MCF 10A (cell line): ENCODE measurements at places on chromosomes 7 and 10. TPM values are rescaled to one million over a fixed set of nuclear protein-coding genes. Genes with fewer than 3 reads are reported as not detected.

The ENKUR gene
- 0.33 and 0.47 TPM in 2 replicates for total RNA-seq

The ASB4 gene
- not detected in 2 replicates for total RNA-seq

DNA sequence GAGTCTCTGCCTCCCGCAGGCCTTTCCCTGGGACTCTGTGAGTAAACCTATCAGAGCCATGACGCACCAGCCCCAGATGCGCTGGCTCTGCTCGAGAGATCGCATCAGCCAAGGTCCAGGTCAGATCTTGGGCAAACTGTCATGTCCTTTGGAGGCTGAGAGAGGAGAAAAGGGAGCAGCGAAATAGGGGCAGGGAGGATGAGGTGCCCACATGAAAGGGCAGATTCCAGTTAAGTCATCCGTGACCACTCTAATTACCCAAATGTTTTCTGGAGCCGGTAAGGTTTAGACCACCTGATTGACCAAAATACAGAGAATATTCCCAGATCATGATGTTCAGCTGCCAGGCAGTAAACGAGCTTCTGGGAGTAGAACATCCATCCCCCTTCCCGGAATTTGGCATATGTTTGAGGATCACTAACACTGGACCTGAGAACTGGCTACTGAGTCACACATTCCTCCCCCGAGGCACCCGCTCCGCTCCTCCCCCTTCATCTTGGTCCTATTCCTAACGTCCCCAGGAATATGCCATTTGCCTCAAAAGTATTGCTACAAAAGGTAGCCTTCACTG lies 88.0 kb downstream of the FGFR2 start:
- no peaks in the 10 kb centered on the region for H3K27me3 ChIP-seq
- H3K4me3 ChIP-seq, result no peak overlapping the region
- DNase-seq, result peak; percentile 57
- no peak overlapping the region for H3K27ac ChIP-seq

DNA sequence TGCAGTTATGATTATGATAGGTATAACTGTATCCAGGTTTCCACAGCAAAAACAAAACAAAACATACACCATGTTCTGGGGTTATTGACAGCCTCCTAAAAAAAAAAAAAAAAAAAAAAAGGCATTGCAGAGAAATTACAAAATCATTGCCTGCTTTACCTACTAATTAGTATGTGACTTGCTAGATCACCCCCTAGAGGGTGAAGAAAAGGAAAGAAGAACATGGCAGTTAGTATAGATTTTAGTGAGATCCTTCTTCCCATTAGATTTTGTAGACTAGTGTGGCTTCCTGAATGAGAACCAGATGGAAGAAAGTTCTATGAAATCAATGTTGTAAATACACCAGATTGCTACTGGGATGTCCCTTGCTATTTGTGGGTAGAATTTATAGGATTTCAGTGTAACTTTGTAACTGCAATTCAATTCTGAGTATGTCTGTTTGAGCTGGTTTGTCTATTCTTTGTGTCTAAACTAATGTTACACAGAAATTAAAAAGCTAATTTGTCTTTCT lies 24.0 kb upstream of the AGBL3 start:
- H3K36me3 ChIP-seq, result peaks cover 98% of the 10 kb centered on the region
- H3K27me3 ChIP-seq, result no peaks in the 10 kb centered on the region
- DNase-seq, result no peak
- no peaks in the 10 kb centered on the region for H3K4me1 ChIP-seq

- H3K27ac ChIP-seq, result no peak overlapping the region
- H3K4me1 ChIP-seq, result no peaks in the 10 kb centered on the region
- peaks cover 100% of the 10 kb centered on the region for H3K27me3 ChIP-seq
- H3K4me3 ChIP-seq, result no peak overlapping the region
Observed at GRCh38 chr7:93198472-93198871, 27.8 kb downstream of the HEPACAM2 start.

DNA sequence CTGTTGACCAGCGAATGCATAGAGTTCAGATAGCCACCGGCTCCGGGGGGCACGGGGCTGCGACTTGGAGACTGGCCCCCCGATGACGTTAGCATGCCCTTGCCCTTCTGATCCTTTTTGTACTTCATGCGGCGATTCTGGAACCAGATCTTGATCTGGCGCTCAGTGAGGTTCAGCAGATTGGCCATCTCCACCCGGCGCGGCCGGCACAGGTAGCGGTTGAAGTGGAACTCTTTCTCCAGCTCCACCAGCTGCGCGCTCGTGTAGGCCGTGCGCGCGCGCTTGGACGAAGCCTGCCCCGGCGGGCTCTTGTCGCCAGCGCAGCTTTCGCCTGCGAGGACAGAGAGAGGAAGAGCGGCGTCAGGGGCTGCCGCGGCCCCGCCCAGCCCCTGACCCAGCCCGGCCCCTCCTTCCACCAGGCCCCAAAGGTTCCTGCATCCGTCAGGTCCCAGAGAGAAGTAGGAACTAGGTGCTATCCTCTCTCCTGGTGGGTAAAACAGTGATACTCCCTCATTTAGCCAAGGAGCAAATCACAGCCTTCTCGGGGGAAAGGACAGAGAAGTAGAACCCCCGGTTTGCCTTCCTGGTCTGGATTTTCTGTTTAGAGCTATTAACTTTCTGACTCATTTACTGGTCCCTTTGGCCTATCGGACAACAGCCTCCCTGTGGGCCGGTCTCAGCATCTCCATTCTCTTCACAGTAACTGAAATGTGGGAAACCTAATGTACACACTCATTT lies 6.1 kb upstream of the HOXA2 start:
- H3K4me3 ChIP-seq, result peak overlapping the region; percentile 87
- H3K27me3 ChIP-seq, result no peaks in the 10 kb centered on the region
- H3K4me1 ChIP-seq, result peaks cover 28% of the 10 kb centered on the region
- H3K36me3 ChIP-seq, result peaks cover 39% of the 10 kb centered on the region
- peak overlapping the region; percentile 99 for H3K27ac ChIP-seq

- H3K27ac ChIP-seq, result no peak overlapping the region
- H3K36me3 ChIP-seq, result no peaks in the 10 kb centered on the region
- H3K4me1 ChIP-seq, result no peaks in the 10 kb centered on the region
- no peak for DNase-seq
- H3K4me3 ChIP-seq, result no peak overlapping the region
Observed at GRCh38 chr7:121167971-121168370, 160.8 kb upstream of the WNT16 start.
